ENCODE measurements at places on chromosomes 2 and 18.

GRCh38 chr2:233353101-233353768, 1.1 kb upstream of the DGKD start:
- DNase-seq = no peak

DNA sequence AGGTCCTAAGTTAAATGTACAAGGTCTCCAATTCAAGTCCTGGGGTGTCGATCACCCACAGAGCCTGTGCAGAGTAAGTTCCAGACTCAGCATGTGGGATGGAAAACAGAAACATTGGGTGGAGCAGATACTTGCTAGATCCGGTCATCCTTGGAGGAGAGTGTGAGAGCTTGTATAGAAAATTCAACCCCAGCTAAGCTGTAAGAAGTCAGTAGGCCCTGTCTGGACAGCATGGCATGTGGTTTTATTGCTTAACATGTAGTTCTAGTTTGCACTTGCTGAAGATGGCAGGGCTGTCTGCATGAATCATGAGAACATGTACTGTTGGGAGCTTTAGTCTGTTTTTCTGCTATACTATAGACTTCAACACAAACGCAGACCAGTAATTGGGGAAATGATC, 189.6 kb upstream of the RMP24 start:
- no peak for DNase-seq

DNA sequence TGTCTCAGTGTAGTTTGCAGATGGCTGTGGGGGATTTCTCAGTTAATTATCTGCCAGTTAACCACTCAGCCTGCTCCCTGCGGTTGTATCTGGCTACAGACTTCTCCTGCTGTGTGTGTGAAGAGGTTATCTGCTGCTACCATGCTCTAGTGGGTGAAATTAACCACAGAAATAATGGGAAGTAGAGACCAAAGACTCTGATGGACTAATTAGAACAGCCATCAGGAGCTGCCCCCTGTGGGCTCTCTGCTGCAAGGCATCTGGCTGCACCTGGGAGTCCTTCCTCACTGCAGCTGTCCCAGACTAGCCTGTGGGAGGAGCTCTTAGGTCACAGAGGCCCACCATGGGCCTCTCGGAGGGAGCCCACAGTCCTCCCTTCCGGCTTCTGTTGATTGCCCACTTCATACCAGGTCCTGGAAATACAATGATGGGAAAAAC, 66.6 kb downstream of the CTIF start:
- DNase-seq = no peak

GRCh38 chr2:195536906-195537305, 120.1 kb upstream of the SLC39A10 start:
- no peak for DNase-seq

GRCh38 chr2:64837116-64837731, 152.0 kb upstream of the SLC1A4 start:
- no peak for DNase-seq

GRCh38 chr18:31710826-31711225, 26.4 kb upstream of the B4GALT6 start:
- no peak for DNase-seq

- no peak for DNase-seq
These were observed 631.5 kb downstream of the NYAP2 start for GRCh38 chr2:226030788-226031646.

DNA sequence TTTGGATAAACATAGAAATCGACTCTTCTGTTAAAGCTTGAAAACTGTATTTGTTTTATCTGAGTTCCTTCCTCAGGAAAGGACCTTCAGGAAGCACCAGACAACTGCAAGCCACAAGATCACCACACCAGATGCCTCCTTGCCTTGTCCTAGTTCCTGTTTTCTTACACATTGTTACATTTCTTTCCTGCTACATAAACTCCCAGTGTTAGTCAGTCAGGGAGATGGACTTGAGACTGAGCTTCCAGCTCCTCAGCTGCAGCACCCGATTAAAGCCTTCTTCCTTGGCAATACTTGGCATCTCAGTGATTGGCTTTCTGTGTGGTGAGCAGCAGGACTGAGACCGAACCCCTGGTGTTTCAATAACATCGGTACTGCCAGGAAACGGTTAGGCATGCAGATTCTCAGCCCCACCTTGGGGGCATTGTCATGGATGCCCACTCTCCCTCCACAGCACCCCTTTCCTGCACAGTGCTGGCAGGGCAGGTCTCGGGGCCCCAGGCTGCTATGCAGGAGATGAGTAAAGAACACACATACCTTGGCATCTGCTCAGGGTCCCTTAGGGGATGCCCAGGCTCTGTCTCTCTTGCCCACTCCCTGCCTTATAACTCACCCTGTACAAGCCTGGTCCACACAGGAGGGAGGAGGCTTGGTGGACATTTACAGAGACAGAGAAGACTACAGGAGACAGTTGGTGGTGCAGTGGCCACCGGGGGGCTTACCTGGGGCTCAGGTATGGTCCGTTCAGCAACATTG, 32.6 kb downstream of the ANKMY1 start:
- no peak for DNase-seq

DNA sequence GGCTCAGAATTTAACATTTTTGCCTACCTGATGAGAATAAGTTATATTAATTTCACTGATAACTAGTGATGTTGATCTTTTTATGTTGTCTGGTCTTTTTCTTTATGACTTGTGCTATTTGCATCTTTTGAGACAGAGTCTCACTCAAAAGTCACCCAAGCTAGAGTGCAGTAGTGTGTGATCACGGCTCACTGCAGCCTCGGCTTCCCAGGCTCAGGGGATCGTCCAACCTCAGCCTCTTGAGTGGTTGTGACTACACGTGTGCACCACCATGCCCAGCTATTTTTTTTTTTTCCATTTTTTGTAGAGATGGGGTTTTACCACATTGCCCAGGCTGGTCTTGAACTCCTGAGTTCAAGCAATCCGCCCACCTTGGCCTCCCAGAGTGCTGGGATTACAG, 7.5 kb downstream of the SMCHD1 start:
- no peak for DNase-seq

DNA sequence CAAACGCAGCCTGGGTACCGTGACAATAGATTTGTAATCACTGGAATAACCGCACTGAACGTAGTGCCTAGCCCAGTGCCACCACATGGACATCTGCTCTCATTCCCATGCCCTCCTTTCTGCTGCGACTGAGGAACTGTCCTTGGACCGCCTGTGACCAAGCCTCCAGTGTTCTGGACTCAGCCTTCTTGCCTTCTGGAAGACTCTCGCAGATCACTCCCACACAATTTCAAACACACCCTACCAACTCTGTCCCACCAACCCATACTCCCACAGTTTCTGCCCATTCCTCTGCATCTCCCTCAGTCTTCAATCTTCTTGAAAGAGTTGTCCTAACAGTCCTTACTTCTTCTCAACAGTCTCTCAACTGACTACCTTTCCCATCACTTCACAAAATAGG, 2.1 kb downstream of the RNF149 start:
- DNase-seq = peak; percentile 43

- no peak for DNase-seq
These were observed 208.9 kb downstream of the ZEB2 start for GRCh38 chr2:144310889-144311608.

DNA sequence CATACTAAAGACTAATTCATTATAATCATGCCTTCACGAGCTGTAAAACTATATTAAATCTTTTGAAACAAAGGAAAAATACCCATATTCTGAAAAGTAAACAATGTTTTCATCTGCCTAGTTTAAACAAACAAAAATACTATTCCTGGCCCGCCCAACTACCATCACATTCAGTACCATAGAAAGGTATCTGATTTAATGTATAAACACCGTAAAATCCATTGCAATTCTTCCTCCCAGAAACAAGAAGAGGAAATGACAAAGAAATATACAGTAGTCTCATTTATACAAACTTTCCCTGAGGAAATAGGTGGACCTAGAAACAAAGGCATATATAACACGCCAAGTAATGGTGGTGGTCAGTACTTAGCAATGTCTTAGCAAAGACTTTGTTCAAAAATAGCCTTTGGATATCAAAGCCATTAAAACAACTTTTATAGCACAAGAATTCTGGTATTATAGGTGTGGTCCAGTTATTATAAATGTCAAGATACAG, 71.2 kb downstream of the COBLL1 start:
- DNase-seq = no peak

GRCh38 chr2:158781353-158781961, 13.7 kb upstream of the DAPL1 start:
- DNase-seq = no peak

GRCh38 chr18:63183952-63184770, 135.4 kb downstream of the BCL2 start:
- no peak for DNase-seq

GRCh38 chr2:129396980-129397599, 582.4 kb upstream of the RAB6C start:
- DNase-seq = no peak

GRCh38 chr2:101081375-101081907, 69.7 kb downstream of the TBC1D8 start:
- DNase-seq = no peak

DNA sequence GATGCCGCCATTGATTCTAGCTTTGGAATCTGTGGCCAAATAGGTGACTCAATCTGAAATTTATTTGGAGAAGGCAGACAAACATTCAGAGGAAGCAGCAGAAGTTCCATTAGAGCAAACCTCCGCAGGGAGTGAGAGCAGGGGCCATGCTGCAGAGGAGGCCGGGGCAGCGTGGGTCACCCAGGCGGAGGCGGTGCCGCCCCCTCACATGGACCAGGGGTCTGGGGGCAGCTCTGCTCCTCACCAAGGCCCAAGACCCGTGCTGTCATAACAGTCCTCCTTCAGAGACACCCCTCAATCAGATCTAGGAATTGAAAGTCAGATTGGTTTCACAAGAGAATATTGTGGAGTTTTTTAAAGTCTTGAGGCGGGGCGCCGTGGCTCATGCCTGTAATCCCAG, 92.4 kb downstream of the GBX2 start:
- DNase-seq = no peak
